Common myeloid progenitor, CD34-positive (primary cell): ENCODE measurements at places on chromosomes 16 and 17.

DNA sequence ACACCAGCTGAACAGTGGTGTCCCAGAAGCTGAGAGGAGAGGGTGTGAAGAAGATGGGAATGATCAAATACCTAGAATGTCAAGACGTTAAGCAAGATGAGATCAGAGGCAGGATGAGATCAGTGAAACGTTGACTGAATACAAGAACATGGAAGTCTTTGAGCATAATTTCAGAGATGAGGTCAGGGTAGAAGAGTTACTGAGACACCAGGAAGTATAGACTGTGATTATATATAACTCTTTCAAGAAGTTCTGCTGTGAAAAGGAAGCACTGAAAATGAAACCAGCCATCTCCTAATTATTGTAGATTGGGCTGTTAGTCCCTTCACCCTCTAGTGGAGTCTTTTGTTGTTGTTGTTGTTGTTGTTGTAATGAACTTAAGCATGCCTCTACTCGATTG lies 9.1 kb downstream of the SHCBP1 start:
- no peak for DNase-seq

GRCh38 chr17:76381633-76382350 lies 2.6 kb upstream of the SPHK1 start:
- DNase-seq, result peak; percentile 74

- DNase-seq, result no peak
Observed at GRCh38 chr16:57265850-57266530, 18.5 kb downstream of the PLLP start.

DNA sequence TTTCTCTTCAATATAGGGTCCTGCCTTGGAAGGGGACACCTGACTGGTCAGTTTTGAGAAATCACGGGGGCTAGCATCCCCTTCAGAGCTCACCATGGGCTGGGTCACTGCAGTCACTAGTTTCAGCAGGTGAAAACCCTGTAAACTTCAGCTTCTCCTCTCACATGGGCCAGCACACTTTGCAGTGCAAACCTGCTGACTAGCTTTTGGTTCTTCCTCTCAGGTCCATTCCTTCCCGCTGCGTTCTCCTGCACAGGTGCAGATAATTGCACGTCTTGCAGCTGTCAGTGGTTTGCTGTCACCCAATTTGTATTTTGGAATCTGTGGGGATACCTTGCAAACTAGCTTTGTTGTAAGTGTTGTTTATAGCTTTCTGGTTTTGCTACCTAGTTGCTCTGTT lies 95.1 kb downstream of the LYRM1 start:
- DNase-seq, result no peak

- no peak for DNase-seq
Observed at GRCh38 chr16:82504836-82505235, 121.9 kb upstream of the CDH13 start.

DNA sequence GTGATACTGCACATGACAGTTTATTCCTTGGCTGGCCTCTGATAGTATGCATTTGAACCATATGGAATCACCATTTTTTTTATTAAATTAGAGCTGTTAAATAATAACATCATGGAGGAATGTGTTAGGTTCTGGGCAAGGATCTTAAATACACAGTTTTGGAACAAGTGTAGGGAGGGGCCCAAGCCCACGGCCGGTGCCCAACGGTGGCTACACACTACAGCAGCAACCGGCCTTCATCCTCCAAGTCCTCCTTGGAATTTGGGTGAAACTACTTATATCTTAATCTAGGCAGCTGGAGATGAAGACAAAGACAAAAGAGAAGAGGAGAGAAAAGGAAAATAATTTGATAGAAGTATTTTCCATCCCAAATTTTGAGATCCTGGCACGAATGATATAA lies 35.6 kb downstream of the ZFHX3 start:
- no peak for DNase-seq

GRCh38 chr17:51035431-51035830 lies 85.2 kb downstream of the SPAG9 start:
- peak; percentile 52 for DNase-seq

GRCh38 chr16:9800186-9800738 lies 382.0 kb downstream of the GRIN2A start:
- DNase-seq, result no peak

GRCh38 chr17:42378959-42379594 lies 9.2 kb downstream of the STAT3 start:
- DNase-seq, result peak; percentile 65

DNA sequence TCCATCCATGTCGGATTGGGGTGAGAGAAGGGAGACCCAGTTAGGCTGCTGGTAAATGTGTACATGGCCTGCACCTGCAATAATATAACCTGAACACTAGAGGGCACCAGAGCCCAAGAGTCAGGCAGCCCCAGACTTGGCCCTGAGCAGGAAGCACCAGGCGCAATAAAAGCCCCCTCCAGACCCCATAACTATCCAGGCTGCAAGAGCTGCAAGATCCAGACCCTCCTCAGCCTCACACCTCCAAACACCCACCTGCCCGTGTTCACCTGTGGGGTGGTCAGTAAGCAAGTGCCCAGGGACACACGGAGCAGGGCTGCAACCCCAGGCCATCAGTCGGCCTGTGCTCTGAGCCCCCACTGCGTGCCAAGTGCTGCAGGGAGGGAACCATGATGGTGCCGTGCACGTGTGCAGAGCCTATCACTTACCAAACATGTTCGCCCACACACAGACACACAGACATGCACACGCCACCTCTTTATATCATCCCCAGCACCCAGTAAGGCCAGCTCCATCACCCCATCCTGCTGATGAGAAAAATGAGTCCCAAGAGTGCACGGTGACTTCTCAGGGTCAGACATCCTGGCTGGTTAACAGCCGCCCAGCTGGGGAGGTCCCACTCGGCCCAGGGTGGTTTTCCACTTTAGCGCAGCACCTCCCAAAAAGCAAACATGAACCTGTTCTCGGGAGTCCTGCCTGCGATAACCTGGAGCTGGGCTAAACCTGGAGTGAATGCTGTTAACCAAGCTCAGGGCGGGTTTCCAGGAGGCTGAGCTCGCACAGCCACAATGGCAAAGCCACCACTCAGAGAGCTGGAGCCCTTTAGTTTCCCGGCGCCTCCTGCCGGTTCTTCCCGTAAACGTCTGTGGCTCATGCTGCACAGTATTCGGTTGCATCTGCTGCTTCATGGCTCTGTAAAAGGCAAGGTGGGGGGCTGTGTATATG lies 439.8 kb downstream of the SOX9 start:
- DNase-seq, result peak; percentile 47

DNA sequence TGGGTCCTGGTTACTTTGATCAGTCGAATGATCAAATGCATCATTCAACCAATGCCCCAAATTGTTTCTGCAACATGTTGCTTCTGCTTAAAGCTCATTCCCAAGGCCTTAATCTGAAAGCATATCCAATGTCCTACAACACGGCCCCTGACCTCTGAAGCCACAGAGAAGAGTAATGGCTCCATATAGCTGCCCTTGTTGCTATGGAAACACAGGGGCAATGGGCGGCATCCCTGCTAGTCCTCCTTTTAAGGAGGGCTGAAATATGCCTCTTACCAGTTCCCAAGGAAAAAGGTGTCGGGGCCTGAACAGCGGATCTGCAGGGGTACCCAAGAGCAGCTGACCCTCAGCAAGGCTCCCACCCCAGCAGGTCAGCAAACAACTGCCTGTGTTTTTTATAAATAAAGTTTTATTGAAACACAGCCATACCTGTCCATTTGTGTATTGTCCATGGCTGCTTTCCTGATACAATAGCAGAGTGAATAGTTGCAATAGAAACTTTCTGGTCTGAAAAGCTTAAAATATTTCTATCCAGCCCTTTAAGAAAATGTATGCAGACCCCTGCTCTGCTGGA lies 210.4 kb downstream of the XYLT1 start:
- no peak for DNase-seq

DNA sequence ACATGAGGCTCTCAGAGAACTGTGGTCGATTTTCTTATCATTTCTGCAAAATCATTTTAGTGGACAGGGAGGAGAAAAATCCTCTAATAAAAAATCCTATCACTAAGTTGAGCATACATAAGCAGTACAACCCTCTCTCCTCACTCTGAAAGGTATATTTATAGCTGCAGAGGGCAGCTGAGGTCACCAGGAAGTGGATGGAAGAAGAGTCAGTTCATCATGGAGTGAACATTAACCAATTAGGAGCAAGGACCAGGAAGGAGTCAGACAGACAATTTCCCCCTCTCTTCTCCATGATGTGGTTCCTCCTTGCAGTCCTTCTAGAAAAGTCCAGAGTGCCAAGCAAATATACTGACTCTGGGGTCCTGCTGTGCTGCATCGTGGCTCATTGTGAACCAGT lies 253.7 kb downstream of the TOX3 start:
- DNase-seq, result no peak

- no peak for DNase-seq
Observed at GRCh38 chr17:74922694-74923537, at the start of gene USH1G. USH1G (minus strand) TSS chr17:74923255; CDS start chr17:74923073, 182 bp downstream.

DNA sequence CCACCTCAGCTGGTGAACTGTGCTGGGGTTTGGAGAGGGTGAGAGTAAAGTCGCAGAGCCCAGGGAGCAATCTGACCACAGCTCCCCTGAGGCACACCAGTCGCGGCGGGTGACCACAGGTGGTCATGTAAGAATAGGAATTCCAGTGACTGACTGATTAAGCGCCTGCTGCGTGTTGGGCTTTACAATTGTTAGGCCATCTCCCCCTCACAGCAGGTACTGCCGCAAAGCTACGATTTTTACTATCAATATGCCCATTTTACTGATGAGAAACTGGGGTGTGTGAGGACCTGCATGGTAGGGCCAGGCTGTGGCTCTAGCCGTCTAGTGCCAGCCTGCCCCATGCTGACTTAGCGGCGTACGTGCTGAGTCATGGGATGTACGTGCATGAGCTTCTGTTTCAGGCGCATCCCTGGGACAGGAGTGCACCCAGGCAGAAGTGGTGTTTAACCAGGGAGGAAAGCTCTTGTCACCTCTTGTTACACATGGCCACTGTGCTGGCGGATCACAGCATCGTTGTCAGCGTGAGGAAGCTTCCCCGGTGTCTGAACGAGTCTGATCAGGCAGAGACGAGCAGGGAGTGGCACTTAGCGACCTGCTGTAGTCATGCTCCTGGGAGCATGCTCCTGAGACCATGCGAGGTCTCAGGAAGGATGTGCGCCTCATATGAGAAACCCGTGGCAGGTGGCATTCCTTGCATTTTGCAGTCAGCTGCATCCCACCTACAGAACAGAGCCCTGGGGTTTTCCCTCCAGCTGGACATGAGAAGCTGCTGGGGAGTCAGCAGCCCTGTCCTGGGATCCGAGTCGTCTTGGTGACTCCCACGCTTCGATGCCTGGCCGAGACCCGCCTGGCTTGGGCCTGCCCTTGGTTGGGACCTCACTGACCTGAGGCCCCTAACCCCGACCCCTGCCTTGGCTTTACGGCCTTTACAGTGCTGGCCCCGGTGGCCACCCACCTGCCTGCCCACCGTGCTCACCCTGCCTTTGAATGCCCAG lies 163.7 kb upstream of the CHMP6 start:
- DNase-seq, result peak; percentile 64

GRCh38 chr16:974611-975261 lies 4.0 kb upstream of the LMF1 start:
- DNase-seq, result no peak

GRCh38 chr17:15512071-15512709 lies 44.8 kb upstream of the CDRT4 start:
- no peak for DNase-seq
